Right lung (tissue), 10 donors: ENCODE measurements at places on chromosomes 6 and 20.

- no peak for DNase-seq
Observed at GRCh38 chr6:105733556-105734162, 330.8 kb upstream of the PREP start.

DNA sequence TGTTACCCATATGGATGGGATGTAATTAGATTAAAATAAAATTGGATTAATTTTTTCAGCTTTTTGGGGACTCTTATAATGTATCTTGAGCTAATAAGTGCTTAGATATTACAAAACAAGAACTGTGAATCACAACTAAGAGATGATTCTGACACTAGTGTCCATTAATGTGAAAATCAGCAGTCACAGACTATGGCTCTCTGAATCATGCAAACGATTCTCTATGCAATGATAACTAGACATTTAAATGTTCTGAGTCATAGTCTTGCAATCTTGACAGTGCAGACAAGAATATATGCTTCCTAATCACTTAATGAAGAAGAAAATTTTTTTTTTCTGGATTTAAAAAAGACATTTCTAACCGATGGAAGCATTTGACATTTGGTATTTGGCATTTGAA lies 82.2 kb upstream of the OPRM1 start:
- no peak for DNase-seq

GRCh38 chr6:77620278-77620882 lies 32.5 kb upstream of the MEI4 start:
- no peak for DNase-seq

GRCh38 chr6:116405652-116406356 lies 35.1 kb downstream of the DSE start:
- DNase-seq: no peak

GRCh38 chr20:36144336-36144735 lies 10.2 kb upstream of the EPB41L1 start:
- no peak for DNase-seq

- DNase-seq: no peak
Observed at GRCh38 chr20:51496964-51497363, 45.6 kb downstream of the NFATC2 start.
